ENCODE measurements at places on chromosomes 3 and 15.

- DNase-seq, result no peak
Observed at GRCh38 chr3:187914231-187914630, 169.0 kb upstream of the BCL6 start.

- no peak for DNase-seq
Observed at GRCh38 chr3:115381931-115382330, 234.8 kb upstream of the ZBTB20 start.

DNA sequence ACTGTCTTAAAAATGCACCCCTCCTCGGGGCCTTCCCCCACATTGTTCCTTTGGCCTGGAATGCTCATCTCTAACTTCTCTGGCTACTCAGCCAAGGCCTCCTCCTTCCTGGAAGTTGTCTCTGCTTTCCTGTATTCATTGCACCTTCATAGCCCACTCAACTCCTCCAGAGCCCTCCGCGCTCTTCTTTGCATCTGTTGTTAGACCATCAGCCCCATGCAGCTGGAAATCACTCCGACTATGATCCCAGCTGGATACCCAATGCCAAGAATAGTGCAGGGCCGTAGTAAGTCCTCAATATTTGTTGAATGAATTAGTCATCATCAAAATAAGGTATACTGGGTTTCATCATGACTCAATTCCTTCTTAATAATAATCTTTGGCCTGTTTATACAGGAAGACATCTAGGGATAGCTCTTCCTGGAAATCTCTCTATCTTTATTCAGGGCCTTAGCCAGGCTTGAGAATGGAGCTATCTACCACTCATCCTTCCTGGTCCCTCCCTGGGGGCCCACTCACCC lies 112.7 kb downstream of the SYNPR start:
- no peak for DNase-seq

DNA sequence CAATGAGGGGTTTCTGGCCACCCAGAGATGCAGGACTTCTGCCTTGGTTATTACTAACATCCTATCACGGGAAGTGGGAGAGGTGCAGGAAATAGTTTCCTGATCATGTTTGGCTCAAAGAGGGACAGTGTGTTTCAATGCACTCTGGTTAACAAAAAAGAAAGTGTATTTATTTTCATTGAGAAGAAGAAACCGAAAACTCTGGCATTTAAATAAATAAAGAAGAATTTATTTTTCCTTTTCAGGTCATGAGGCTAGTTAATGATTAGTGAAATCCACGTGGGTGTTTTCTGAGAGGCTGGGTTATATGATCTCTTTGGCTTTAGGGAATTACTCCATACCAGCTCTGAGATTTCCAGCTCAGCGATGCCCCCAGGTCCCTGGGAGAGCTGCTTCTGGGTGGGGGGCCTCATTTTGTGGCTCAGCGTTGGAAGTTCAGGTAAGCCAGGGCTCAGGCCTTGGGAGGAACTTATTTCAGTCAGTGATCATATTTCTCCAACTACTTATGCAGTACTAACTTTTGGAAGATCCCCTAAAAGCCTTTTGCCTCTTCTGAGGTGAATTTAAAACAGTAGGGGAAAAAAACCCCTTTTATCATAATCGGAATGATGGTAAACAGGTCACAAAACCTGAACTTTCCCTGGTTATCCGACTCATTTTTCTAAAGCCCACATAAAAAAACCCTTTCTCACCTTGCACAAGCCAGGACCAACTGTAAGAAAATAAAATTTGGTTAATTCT lies at the start of gene PLA1A:
PLA1A (plus strand) TSS at position 338 of the 741 bp plus-strand sequence; CDS start at position 367, 29 bp downstream.
- no peak for DNase-seq

- no peak for DNase-seq
Observed at GRCh38 chr3:139312959-139313358, 30.9 kb upstream of the MRPS22 start.

DNA sequence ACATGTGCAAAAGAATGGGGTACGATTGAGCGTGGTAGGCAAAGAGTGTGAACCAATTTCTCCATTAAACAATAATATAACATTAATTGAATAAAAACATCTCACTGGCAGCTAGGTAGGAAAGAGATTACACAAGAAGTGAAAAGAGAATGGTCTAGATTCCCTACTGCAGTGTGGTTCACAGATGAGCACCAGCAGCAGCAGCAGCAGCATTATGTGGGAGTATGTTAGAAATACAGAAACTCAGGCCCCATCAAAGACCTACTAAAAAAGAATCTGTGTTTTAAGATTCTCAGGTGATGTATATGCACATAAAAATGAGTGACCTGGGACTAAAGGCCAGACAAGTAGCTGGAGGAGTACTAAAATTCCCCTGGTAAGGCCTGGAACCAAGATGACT lies 118.2 kb downstream of the ADAM10 start:
- no peak for DNase-seq

- no peak for DNase-seq
Observed at GRCh38 chr15:38745626-38746025, 181.0 kb upstream of the RASGRP1 start.

DNA sequence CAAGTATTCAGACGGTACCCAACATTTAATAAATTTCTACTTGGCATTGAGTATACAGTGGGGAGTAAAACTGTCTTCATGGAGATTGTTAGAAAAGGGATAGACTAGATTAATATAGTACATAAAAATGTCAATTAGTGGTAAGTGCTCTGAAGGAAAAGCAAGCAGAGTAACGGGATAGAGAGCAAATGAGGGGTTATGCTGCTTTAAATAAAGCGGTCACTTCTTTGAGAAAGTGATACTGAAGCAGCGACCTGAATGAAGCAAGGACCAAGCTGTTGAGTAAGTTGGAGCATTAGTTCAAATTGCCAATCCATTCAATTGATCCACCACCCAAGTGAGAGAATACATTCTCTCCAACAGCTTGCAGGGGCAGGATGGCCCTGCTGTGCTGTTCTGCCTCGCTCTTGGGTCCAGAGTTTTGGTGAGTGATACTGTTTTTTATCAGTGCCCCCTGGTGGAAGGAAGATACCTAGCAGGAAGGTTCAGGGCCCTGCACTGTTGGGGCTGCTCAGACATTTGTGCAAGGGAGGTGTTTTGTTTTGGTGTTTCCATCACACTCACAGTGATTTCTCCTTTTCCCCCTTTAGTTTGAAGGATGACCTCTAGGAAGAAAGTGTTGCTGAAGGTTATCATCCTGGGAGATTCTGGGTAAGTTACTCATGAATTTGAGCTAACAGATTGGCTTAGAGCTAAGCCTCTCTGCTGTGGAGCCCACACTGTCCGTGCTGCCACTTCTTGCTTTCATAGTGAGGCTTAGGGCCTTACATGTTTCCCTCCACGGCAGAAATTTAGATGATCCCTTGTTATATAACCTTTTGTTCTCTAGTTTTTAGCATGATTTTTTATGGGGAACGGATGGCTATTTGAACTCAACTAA lies 69.0 kb downstream of the RAB7A start:
- peak; percentile 39 for DNase-seq

DNA sequence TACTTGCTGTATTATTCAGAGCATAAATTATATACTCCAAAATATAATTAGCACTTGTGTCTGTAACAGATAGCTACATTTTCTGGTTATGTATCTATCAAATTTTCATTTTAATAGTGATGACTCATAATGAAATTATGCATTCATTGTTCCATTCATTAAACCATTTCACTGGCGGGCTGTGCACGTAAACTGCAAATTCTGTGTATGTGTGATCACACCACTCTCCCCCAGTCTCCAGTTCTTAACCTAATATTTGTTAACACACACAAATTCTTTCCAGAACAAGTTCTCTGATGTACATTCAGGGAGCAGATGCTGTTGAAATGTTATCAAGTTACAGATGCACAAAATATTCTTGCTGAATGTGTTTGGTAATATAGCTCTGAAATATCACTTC lies 3.8 kb upstream of the KCNMB2 start:
- no peak for DNase-seq

- no peak for DNase-seq
Observed at GRCh38 chr3:123285931-123286307, 84.2 kb downstream of the SEC22A start.

DNA sequence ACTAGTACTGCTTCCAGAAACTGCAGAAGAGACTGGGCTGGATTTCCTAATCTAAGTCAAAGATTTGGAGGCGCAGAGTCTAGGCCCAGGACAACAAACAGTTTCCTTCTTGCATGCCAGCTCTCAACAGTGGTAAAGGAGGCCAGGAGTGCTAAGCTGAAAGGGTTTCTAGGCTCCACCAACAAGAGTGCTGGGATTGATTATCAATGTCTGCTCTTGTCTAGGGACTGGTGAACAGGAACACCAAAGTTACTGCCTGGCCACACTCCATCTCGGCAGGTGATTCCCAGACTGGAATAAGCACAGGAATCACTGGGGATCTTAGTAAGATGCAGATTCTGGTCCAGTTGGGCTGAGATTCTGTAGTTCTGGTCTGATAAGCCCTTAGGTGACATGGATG lies 22.8 kb upstream of the FGD5 start:
- DNase-seq, result no peak

GRCh38 chr15:67105065-67105951 lies 39.9 kb downstream of the SMAD3 start:
- no peak for DNase-seq

GRCh38 chr3:72702997-72703396 lies 145.2 kb downstream of the SHQ1 start:
- DNase-seq, result no peak

GRCh38 chr3:171383206-171384018 lies 76.8 kb downstream of the TNIK start:
- no peak for DNase-seq

DNA sequence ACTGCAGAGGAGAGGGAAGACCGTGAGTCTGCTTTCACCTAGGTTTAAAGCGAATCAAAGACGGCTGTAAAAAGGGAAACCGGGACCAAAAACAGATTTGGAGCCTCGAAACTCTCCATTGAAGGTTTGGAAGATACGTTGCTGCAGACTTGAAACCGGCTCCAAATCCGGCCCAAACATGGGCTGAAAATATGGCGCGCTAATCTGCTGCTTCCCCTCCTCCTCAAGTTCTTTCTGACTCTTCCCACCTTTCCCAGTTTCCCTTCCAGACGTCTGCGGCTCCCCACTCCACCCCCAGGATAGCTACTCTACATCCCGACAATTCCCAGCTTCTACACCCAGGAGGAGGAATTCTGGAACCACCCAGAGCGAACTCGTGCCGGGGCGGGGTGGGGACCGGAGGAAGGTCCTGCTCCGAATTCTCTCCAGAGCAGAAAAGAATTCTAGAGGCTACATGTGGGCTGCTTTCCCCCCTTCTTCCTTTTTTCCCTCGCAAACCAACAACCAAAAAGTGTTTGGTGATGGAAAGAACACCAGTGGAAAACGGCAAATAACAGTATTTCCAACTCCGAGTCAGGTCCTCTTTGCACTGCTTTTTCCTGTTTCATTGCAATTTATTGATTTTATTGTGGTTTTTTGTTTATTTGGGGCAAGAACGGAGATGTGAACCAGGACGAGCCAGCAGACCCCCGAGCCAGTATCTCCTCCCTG lies 8.5 kb downstream of the EOMES start:
- DNase-seq, result no peak

DNA sequence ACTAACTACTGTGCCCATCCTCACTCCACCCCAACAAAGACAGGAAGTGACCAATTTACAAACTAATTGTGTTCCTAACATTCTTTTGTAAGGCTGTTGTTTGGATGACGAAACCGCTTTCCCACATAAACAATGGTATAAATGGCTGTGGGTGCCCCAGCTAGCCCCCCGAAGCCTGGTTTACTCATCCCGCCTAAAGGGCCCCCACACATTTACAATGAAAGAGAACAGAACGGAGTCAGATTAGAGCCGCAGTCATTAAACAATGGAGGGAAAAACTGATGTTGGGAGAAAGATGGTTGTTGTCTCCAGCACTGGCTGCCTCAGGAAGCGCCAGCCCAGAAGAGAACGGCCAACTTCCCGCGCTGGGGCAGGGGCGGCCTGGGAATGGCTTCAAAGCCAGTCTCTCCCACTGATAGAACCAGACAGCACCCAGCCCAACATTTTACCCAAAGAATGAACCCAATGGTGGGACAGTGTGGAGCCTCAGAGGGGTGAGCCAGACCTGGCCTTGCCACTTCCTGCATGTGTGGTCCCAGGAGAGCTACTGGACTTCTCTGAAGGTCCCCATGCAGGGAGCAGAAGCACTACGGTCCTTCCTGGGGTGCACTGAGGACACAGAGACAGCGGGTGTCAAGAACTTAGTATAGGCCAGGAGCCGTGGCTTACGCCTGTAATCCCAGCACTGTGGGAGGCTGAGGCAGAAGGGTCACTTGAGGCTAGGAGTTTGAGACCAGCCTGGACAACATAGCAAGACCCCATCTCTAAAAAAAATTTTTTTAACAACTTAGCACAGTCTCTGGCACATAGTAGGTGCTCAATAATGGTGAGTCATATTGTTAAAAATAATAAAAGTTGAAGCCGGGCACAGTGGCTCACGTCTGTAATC lies 75.8 kb upstream of the GATA2 start:
- DNase-seq, result no peak

GRCh38 chr15:101126618-101127505 lies 125.0 kb downstream of the CHSY1 start:
- no peak for DNase-seq

DNA sequence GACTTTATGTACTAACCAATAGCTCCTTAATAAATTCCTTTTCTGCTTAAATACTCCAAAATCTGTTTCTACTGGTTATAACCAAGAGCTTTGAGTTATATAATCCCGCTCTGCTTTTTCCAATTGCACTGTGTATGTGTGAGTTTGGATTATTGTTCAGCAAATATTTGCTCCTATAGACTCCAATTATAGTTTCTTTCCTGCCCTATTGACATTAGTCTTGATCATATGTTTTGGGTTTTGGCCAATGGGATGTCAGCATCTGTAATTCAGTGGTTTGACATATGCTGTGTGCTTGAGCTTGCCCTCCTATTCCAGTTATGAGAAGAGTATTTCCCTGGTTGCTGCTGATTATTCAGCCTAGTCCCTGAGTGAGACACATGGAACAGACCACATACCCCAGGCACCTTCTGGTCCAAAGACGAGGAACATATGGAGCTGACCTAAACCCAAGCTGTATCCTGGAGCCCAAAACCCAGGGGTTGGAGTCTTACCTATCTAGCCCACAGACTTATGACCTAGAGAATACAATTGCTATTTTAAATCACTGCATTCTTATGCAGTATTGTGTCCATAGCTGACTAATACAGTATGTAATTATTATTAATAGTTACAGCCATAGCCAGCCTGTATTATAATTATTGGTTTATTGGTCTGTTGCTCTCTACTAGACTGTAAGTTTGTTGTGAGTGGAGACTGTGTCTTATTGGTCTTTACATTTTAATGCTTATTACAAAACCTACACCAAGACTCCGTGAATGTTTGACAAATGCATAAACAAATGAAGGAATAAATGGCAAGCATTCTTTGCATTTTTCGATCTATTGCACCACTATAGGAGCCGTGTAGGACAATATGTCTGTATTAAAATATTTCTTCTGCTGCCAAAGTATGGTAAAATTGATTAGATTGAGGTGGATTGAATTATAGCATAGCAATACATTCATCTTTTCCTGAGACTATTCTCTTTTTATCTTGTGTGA lies 11.7 kb upstream of the ZNF280D start:
- DNase-seq, result no peak
